Hair follicle dermal papilla cell (primary cell): ENCODE measurements at places on chromosomes 6 and 20. TPM values are rescaled to one million over a fixed set of nuclear protein-coding genes. Genes with fewer than 3 reads are reported as not detected.

The BNIP5 gene
- not detected in 2 replicates for total RNA-seq

The CLDN20 gene
- total RNA-seq: not detected in 2 replicates

The JPH2 gene
- total RNA-seq: 21.4 and 37.0 TPM in 2 replicates

The SAPCD1 gene
- 0.61 TPM in 1 of 2 replicates, not detected in the other for total RNA-seq

The PRICKLE4 gene
- total RNA-seq: not detected in 2 replicates

The SLC13A3 gene
- total RNA-seq: 2.3 and 2.4 TPM in 2 replicates

The NRN1 gene
- 117 and 120 TPM in 2 replicates for total RNA-seq

The KCNS1 gene
- 5.3 and 5.5 TPM in 2 replicates for total RNA-seq

The BTNL2 gene
- total RNA-seq: not detected in 2 replicates

The RHAG gene
- not detected in 2 replicates for total RNA-seq

The C6orf141 gene
- 0.12 TPM in 1 of 2 replicates, not detected in the other for total RNA-seq

The SLC35F1 gene
- under 0.01 TPM in 1 of 2 replicates, not detected in the other for total RNA-seq

The CPXM1 gene
- 0.65 and 0.73 TPM in 2 replicates for total RNA-seq

The HLA-DRB5 gene
- total RNA-seq: 0.49 TPM in 1 of 2 replicates, not detected in the other

The PTK7 gene
- 361 and 514 TPM in 2 replicates for total RNA-seq

The NKAIN4 gene
- total RNA-seq: 0.61 TPM in 1 of 2 replicates, not detected in the other

The UBE2V1 gene
- 68.8 and 75.7 TPM in 2 replicates for total RNA-seq

The XKR7 gene
- total RNA-seq: not detected in 2 replicates

The C4A gene
- 4.9 and 6.8 TPM in 2 replicates for total RNA-seq

The ABHD16B gene
- not detected in 2 replicates for total RNA-seq

The THEMIS gene
- total RNA-seq: 0.16 and 0.49 TPM in 2 replicates

The PPP1R14C gene
- 0.16 TPM in 1 of 2 replicates, not detected in the other for total RNA-seq

The HAO1 gene
- total RNA-seq: not detected in 2 replicates

The PEX7 gene
- 6.7 and 8.5 TPM in 2 replicates for total RNA-seq

The TBX18 gene
- 20.4 and 27.3 TPM in 2 replicates for total RNA-seq

The CGA gene
- not detected in 2 replicates for total RNA-seq

The HLA-DPA1 gene
- total RNA-seq: 6.7 and 12.2 TPM in 2 replicates

The CDC25B gene
- total RNA-seq: 61.3 and 70.3 TPM in 2 replicates

The PPP1R3G gene
- total RNA-seq: 4.4 and 6.2 TPM in 2 replicates

The SLX4IP gene
- 4.4 and 5.0 TPM in 2 replicates for total RNA-seq

The RIMS4 gene
- under 0.01 and 0.16 TPM in 2 replicates for total RNA-seq

The SAMD10 gene
- total RNA-seq: 0.49 TPM in 2 replicates

The TP53TG5 gene
- total RNA-seq: not detected in 2 replicates

The CCM2L gene
- not detected in 2 replicates for total RNA-seq

The RAB44 gene
- under 0.01 TPM in 1 of 2 replicates, not detected in the other for total RNA-seq

The TMEM170B gene
- total RNA-seq: 1.5 and 2.3 TPM in 2 replicates
